ENCODE measurements at places on chromosomes 16 and 17. TPM values are rescaled to one million over a fixed set of nuclear protein-coding genes. Genes with fewer than 3 reads are reported as not detected.

Gene RMI2
- 13.8 TPM for polyA plus RNA-seq

Gene CCDC92B
- polyA plus RNA-seq = not detected

Gene CACNG5
- polyA plus RNA-seq = not detected

Gene YPEL3
- polyA plus RNA-seq = 362 TPM

Gene SEPTIN12
- not detected for polyA plus RNA-seq

Gene ADAP2
- polyA plus RNA-seq = 5.0 TPM

Gene CCL3
- 1.2 TPM for polyA plus RNA-seq

Gene KCNAB3
- 0.51 TPM for polyA plus RNA-seq

Gene EFCAB13
- 10.2 TPM for polyA plus RNA-seq

Gene CSF3
- polyA plus RNA-seq = not detected

Gene TMC5
- polyA plus RNA-seq = not detected

Gene ORC6
- 0.40 TPM for polyA plus RNA-seq

Gene CUEDC1
- polyA plus RNA-seq = not detected

Gene PRR29
- polyA plus RNA-seq = 3.2 TPM
